ENCODE measurements at places on chromosomes 1 and 21.

GRCh38 chr21:22649246-22649645 is 1651.0 kb downstream of the NCAM2 start:
- DNase-seq = no peak

GRCh38 chr1:46969014-46969619 is 27.8 kb upstream of the CYP4A11 start:
- no peak for DNase-seq

DNA sequence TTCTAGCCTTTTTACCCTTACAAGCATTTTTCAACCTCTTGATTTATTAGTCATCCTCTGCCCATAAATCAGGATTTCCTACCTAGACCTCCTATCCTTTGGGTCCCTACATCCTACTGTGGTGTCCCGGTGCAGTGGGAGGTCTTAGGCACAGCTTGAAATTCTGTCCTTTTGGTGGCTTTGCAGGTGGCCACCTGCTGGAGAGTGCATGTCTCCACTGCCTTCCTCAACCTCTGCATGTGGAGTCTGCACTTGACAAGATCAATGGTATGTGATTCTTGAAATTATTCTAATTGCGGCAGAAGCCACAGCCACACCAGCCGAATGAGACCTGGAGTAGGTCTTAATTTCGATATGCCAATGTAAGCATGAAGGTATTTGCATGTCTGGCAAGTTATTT is 11.4 kb upstream of the KCNA3 start:
- no peak for DNase-seq

GRCh38 chr21:17727361-17727760 is 91.8 kb downstream of the C21orf91 start:
- DNase-seq = no peak

DNA sequence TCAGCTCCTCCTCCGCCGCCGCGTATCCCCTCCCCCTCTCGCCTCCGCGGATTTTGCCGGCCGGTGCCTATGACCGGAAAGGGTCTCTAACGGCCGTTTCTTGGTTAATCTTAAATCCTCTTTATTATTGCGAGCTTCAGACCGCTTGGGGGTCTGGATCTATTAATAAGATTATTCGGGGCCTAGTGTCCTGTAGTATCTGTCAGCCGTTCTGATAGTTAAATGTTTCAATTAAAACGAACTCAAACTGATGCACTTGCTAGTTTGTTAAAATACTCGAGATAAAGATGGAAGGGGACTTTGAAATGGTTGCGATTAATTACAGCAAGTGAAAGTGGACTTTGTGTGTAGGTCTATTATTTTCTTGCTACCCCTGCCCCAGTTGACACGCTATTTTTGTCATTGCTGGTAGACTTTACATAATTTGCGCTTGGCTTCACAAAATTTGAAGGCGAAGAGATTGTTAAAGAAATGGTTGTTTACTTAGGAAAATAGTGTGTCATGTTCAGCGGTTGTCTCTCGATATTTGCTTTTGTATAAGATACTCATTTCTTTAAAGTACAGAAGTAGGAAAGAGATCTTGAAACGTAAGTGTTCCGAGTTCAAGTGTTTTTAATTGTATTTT is 779 bp downstream of the SON start:
- DNase-seq = peak; percentile 51

GRCh38 chr1:100127226-100127625 is 5.5 kb downstream of the SASS6 start:
- no peak for DNase-seq

DNA sequence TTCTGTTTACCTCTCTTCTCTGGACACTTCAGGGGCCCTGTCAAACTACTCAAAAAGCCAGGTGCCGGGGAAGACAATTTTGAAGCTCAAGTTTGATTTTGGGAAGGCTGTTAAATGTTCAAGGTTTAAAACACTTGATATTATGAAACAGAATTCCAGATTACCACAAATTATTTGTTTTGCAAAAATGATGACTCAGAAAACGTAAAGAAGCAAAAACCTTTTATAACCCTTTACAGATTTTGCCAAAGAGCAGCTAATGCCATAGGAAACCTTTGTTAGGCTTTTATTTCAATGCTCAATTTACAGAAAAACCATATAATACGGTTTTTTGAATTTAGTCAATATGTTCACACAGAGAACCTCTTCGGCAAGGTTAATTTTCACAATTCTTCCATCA is 593.4 kb upstream of the ZP4 start:
- no peak for DNase-seq

GRCh38 chr1:2632051-2632430 is 775 bp downstream of the MMEL1 start:
- no peak for DNase-seq

DNA sequence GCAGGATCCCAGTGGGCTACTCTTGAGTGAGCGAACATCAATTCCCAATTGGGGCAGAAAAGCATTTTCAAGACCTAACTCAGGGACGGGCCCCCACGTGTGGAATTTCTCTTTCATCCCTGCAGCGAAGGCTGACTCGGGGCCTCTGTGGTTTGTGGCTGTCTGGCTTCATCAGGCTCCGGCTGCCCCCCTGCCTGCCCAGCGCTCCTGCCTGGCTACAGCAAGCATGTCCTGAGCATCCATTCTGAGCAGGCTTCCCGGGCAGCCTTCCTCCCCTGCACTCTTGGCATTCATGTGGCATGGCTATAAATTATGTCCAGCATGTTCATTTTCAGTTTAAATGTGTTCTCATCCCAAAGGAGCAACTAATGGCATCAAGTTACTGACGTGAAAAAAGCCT is 588.1 kb downstream of the KIF26B start:
- DNase-seq = peak; percentile 43

DNA sequence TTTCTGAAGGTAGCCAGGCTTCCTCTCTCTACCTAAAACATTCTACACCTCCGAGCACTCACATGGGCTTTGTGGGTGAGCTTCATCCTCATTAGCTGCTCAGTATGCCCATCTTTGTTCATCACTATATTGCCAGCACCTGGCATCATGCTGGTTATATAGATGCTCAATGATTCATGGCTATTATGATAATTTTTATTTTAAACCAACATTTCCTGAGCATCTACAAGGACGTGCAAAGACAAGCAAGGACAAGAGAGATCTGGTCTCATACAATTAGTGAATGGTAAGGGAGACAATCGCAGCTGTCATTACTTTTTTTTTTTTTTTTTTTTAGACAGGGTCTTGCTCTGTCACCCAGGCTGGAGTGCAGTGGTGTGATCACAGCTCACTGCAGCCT is 11.3 kb upstream of the QSOX1 start:
- no peak for DNase-seq

DNA sequence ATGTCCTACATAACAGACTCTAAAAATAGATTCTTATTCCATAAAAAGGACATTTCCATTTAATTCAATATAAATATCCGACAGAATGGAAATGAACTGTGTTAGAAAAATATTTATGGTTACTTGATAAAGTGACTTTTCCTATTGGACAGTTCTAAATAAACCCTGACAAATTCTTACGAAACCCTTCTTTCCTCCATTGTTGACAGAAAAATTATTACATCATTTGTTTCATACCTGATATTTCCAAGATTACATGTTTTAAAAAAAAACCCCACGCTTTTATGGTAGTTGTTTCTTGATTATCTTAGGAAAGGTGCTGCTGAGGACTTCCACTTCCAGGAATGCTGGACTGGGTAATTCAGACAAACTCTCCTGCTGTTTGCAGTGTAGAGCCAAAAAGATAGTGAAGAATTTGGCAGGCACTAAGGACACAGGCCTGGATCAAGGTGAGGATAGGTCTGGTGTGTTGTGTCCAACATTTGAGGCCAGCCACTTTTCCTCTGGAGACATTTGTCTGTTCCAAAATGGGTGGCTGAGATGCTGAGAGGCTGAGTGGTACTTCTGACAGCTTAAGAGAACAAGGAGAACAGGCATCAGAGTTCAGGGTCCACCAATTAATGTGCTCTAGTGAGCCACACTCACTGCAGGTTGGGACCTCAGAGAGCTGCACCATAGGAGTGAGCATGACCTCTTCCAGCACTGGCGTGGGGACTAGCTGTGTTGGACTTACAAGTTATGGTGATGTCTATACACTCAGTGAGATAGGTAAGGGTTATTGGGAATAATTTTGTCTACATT is 7.0 kb upstream of the C1orf116 start:
- DNase-seq = no peak

DNA sequence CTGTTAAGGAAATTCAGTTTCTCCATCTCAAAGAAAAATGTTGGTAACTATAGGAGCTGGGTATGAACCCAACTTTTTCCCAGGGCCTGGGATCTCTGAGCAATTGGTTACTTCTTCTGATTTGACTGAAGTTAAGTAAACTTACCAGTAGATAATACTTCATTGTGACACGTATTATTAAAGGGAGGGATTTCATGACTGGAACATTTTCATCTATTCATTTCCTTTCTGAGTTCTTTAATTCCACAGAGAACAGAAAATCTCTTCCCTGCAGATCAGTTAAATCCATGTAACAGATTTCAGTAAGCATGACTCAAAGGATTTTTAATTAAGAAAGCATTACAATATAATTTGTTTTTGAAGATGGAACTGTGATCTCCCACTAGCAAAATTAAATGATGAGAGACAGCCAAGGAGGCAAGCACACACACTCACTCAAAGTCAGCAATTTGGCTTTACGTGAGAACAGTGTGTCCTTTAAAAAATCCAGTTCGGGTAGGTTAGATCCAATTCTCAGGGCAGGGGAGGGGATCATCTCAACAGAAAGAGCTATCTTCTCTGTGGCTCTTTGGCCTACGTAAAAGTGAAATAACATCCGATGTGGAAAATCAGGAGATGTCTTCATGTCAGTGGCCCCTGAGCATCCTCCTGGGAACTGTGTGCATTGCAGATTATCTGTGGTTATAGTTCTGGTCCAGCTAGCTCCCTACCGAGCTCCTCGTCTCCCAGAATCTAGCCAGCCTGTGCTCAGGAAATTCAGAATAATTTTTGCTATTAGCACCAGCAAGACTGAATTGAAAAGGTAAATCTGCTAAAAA is 10.8 kb upstream of the MYOC start:
- DNase-seq = no peak
